CD4-positive, alpha-beta T cell (primary cell): ENCODE measurements at places on chromosomes 5 and 9. TPM values are rescaled to one million over a fixed set of nuclear protein-coding genes. Genes with fewer than 3 reads are reported as not detected.

- no peak overlapping the region for H3K4me3 ChIP-seq
- H3K27ac ChIP-seq: no peak overlapping the region
- H3K4me1 ChIP-seq: peaks cover 4% of the 10 kb centered on the region
- no peaks in the 10 kb centered on the region for H3K36me3 ChIP-seq
Measured at GRCh38 chr9:121743441-121744001, 92.1 kb downstream of the DAB2IP start.

DNA sequence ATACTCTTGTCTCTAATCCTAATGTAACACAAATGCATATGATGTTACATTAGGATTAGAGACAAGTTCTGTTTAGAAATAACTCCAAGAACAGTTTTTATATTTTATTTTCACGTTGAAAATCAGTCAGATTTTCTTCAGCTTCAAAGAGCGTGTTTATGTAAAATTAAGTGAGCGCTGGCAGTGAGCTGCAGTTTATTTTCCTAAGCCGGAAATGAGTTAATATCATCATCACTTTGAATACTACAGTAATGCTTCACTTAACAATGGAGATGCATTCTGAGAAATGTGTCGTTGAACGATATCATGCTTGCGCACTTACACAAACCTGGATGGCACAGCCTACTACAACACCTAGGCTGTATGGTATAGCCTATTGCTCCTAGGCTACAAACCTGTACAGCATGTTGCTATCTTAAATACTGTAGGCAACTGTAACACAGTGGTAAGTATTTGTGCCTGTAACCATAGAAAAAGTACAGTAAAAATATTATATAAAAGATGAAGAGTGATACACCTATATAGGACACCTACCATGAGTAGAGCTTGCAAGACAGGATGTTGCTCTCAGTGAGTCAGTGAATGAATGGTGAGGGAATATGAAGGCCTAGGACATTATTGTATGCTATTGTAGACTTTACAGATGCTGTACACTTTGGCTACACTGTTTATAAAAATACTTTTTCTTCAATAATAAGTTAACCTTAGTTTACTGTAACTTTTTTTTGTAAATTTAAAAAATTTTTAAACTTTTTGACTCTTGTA, 65.9 kb upstream of the C5orf46 start:
- no peak overlapping the region for H3K4me3 ChIP-seq
- DNase-seq: no peak
- no peak overlapping the region for H3K27ac ChIP-seq

- H3K27ac ChIP-seq: no peak overlapping the region
- H3K27me3 ChIP-seq: no peaks in the 10 kb centered on the region
- DNase-seq: no peak
Measured at GRCh38 chr9:17318821-17319320, 184.0 kb downstream of the CNTLN start.

DNA sequence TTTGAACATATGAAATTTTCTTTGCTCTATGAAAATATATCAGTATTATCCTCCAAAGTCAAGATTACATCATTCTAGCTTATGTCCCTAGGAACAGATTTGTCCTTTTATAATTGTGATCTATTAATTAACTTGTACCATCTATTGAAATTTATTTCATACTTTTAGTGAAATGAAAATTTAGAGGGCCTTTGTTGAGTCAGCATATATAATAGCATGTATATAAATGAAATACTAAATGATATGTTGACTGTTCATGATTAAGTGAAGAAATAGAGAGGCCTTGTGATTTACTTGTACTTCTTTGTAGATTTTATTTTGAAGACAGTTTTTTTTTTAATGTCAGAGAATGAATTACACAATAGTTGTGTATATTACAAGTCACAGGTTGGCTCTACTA, 86.4 kb downstream of the PARP8 start:
- H3K27me3 ChIP-seq: no peaks in the 10 kb centered on the region
- H3K4me3 ChIP-seq: no peak overlapping the region
- no peak overlapping the region for H3K27ac ChIP-seq

DNA sequence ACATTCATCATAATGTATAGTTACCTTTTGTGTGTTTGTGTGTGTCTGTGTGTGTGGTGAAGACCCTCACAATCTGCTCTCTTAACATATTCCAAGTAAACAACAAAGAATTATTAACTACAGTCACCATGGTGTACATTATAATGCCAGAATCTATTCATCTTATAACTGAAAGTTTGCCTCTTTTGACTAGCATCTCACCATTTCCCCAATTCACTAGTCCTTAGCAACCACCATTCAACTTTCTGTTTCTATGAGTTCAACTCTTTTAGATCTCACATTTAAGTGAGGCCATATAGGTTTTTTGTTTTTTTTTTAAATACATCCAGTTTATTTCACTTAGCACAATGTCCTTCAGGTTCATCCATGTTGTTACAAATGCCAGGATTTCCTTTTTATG, 83.6 kb downstream of the SMC2 start:
- no peak overlapping the region for H3K27ac ChIP-seq
- no peaks in the 10 kb centered on the region for H3K36me3 ChIP-seq
- no peak overlapping the region for H3K4me3 ChIP-seq
- H3K4me1 ChIP-seq: no peaks in the 10 kb centered on the region

- H3K4me3 ChIP-seq: no peak overlapping the region
- DNase-seq: no peak
- H3K27ac ChIP-seq: no peak overlapping the region
- H3K27me3 ChIP-seq: peaks cover 3% of the 10 kb centered on the region
Measured at GRCh38 chr9:38118862-38119438, 49.9 kb upstream of the SHB start.

DNA sequence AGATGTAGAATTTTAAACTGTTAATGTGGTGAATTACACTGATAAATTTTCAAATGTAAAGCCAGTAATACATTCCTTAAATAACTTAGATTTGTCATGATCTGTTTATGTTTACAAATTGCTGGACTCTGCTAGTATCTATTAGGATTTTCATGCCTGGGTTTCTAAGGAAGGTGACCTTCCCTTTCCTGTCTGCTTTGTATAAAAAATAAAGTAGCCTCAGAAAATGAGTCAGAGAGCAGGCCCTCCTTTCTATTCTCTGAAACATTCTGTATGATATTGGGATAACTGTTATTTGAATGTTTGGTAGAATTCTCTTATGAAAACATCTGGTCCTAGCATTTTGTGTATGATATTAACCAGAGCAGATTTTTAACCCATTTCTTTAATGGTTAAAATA, 255.3 kb downstream of the SYK start:
- H3K36me3 ChIP-seq: no peaks in the 10 kb centered on the region
- H3K27me3 ChIP-seq: no peaks in the 10 kb centered on the region
- no peaks in the 10 kb centered on the region for H3K4me1 ChIP-seq
- no peak overlapping the region for H3K4me3 ChIP-seq

- H3K4me3 ChIP-seq: no peak overlapping the region
- no peaks in the 10 kb centered on the region for H3K27me3 ChIP-seq
- H3K4me1 ChIP-seq: peaks cover 38% of the 10 kb centered on the region
- no peak for DNase-seq
Measured at GRCh38 chr9:114693248-114693855, 11.4 kb upstream of the TEX48 start.

DNA sequence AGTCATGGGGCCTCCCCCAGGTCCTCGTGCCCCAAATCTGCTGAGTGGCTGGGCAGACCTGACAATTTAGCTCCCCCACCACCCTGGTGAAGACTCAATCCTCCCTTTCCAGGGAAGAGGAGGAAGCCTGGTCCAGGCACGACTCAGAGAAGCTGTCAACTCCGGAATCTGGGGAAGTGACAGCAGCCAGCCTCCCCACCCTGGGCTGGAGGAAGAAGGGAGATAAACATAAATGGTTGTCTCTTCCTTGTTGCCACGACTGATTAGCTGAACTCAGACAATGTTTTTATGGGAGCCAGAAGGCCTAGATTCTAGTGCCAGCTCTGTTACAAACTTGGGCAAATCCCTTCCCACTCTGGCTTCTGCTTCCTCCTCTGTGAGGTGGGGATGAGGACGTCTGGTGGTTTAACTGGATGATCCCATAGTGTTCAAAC, 15.4 kb downstream of the CCDC69 start:
- peaks cover 80% of the 10 kb centered on the region for H3K4me1 ChIP-seq
- no peak overlapping the region for H3K4me3 ChIP-seq
- H3K27me3 ChIP-seq: no peaks in the 10 kb centered on the region
- peak overlapping the region; percentile 6 for H3K27ac ChIP-seq
- H3K36me3 ChIP-seq: peaks cover 21% of the 10 kb centered on the region

- H3K4me3 ChIP-seq: no peak overlapping the region
- peaks cover 23% of the 10 kb centered on the region for H3K27me3 ChIP-seq
- DNase-seq: no peak
- no peaks in the 10 kb centered on the region for H3K36me3 ChIP-seq
Measured at GRCh38 chr9:101737705-101738565, 512 bp downstream of the GRIN3A start.

DNA sequence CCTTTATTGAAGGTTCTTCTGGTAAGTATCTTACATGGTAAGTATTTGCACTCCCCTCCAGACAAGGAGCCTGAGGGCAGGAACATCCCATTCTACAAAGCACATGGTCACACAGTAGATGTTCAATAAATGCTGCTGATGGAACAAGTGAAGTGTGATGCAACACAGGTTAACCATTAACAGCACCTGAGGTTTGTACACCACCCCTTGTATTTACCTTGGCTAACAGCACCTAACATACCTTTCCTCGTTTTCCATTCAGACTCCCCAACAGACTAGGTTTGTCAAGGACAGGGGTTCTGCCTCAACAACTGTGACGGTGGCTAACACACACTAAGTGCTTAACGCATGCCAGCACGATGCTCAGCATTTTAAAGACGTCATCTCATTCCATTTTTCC, 213.6 kb downstream of the MAPKAP1 start:
- H3K4me1 ChIP-seq: no peaks in the 10 kb centered on the region
- no peaks in the 10 kb centered on the region for H3K36me3 ChIP-seq
- no peak for DNase-seq
- H3K27ac ChIP-seq: no peak overlapping the region
- no peaks in the 10 kb centered on the region for H3K27me3 ChIP-seq

Gene IL13
- 0.17 TPM for total RNA-seq

Gene EMB
- 133 TPM for total RNA-seq

Gene GABRA1
- total RNA-seq: not detected

Gene ALDOB
- not detected for total RNA-seq

Gene SPATA31D4
- not detected for total RNA-seq

Gene FBP2
- not detected for total RNA-seq
